NCI-H748 treated with DMSO at 0.1 percent for 48 hours (cell line): ENCODE measurements at places on chromosomes 4 and X.

- no peak for DNase-seq
These were observed 567.8 kb downstream of the TRIML1 start for GRCh38 chr4:188707036-188707435.

DNA sequence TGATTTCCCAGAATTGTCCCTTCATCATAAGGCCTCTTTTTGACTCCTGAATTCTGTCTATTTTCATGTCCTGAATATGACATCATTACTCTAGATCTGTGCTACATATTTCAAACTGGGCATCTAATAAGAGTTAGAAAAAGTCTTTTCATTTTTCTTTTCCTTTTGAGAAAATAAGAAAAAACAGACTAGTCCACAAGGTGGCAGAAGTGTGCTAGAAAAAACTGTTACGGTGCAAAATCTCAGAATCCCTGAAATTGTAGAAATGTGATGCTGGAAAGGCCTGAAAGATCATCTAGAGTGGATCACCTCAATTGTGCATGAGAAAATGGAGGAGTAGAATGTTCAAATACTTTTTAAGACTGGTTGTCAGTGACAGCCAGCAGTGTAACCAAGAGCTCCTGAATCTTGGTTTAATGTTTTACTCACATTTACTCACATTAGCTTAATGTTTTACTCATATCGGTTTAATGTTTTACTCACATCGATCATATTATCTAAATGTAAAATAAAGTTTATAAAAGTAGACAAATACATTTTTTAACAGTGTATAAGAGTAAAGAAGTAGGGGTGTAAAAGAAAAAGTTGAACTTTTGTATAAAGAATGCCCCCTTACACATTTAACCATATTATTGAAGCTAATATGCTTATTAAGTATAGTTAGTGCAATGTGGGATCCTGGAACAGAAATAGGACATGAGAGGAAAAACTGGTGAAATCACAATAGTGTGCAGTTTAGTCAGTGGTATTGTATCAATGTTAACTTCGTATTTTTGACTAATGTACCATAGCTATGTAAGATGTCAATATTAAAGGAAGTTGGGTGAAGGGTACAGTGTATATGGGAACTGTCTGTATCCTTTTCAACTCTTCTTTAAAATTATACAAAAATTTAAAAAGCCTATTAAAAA is 15.2 kb downstream of the ASB11 start:
- DNase-seq: no peak

DNA sequence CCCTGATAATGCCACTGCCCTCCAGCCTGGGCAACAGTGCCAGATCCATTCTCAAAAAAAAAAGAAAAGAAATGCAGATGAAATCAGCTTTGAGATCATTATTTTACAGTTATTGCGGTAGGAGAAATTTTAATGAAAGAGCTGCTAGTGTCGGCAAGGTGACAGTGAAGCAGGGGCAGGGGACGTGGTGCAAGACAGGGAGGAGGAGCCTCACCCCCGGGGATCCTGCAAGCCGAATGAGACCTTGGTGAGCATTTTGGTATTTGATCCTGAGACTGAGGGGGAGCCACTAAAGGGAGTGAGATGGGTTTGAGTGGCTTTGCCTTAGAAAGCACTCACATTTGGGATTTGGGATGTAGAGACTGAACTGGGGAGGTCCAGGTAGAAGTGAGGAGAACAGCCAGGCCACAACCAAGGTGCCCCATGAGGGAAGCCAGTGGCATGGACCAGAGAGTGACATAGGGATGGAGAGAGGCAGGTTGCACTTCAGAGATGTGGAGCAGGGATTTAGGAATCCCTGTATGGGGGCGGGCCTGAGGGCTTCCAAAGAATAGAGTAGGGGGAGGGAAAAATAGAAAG is 23.6 kb downstream of the RBM10 start:
- no peak for DNase-seq

DNA sequence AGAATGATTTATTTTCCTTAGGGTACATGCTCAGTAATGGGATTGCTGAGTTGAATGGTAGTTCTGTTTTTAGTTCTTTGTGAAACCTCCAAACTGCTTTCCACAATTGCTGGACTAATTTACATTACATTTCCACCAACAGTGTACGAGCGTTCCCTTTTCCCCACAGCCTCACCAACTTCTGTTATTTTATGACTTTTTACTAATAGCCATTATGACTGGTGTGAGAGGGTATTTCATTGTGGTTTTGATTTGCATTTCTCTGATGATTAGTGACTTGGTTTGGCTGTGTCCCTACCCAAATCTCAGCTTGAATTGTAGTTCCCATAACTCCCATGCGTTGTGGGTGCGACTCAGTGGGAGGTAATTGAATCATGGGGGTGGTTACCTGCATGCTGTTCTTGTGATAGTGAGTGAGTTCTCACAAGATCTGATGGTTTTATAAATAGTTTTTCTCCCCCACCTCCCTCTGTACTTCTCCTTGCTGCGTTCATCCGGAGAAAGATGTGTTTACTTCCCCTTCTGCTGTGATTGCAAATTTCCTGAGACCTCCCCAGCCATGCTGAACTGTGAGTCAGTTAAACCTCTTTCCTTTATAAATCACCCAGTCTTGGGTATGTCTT is 95.1 kb downstream of the GBA3 start:
- no peak for DNase-seq

DNA sequence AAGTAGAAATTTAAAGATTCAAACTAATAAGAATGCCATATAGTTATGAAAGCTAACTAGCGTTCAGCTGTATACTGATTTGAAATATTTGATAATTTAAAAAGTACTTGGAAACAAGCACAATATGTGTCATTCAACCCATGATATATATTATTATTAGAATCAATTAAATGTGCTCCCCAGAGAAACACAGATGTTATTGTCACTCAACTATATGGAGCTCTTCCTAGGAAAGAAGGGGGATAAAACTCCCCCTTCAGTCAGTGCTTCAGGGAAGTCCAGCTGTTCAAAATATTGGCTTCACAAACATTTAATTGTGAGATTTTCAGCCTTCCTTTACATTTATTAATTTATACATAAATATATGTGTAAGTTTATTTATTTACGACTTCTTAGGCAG is 135.9 kb downstream of the SLC4A4 start:
- no peak for DNase-seq

- DNase-seq: no peak
These were observed 222.1 kb downstream of the TACR3 start for GRCh38 chr4:103497692-103498091.

GRCh38 chr4:19689511-19689910 is 562.2 kb upstream of the SLIT2 start:
- no peak for DNase-seq

GRCh38 chrX:22057667-22058066 is 25.5 kb downstream of the PHEX start:
- DNase-seq: no peak

- DNase-seq: no peak
These were observed 56.2 kb downstream of the CLDN22 start for GRCh38 chr4:183263787-183264386.

GRCh38 chr4:2075987-2076907 is 17.1 kb downstream of the NAT8L start:
- no peak for DNase-seq

- no peak for DNase-seq
These were observed 137.8 kb upstream of the FRG1 start for GRCh38 chr4:189802884-189803283.

DNA sequence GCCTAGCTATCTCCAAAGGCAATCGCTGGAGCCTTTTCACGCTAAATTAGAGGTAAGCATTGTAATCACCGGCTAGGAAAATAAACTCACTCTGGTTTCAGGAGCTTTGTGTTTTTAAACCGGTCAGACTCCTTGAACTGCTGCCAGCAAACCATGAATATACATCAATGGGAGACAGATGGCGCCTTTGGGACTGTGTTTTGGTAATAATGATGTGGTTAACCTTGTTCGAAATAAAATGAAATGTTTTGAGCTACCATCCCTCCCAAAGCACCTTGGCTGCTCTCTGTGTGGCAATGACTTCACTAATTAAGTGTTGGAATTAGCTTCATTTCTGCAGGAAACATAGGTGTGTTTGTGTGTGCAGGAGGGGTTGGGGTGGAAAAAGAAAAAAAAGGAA is 65.3 kb downstream of the CLNK start:
- peak; percentile 98 for DNase-seq

DNA sequence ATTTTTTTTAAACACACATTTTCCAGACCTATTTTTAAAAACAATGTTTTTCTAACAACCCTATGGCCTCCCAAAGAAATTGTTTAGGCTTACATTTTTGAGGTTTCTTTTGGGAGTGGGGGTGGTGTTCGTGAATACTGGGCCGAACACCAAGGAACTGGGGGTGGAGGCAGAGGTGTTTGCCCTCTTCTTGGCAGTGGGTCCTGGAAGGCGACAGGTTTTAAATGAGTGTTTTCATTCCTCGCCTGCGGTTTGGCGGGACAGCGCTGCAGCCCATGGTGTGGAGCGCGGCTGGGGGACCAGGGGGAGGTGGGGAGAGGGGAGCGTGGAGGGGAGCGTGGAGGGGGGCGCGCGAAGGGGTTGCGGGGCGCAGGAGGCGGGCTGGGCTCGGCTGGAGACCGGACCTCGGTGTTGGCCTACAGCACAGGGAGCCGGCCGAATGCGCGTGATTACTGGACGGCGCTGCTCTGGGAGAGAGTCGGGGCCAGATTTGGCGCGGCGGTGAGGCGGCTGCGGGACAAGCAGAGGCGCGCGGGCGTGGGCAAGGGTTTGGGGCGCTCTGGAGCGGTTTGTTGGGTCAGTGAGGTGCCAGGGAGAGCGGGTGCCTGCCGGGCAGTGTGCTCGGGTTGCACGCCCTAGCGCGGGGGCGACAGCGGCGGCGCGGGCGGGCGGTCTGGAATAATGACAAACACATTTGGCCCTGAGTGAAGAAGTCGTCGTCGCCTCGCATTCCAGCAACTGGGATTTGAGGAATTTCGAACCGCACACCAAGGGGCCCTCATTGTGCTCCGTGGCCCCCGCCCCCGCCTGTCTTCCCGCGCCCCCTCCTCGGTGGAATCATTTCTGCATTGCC is 764 bp downstream of the PDGFRA start:
- no peak for DNase-seq

- no peak for DNase-seq
These were observed 772 bp downstream of the EOLA1 start for GRCh38 chrX:149541521-149542047.

DNA sequence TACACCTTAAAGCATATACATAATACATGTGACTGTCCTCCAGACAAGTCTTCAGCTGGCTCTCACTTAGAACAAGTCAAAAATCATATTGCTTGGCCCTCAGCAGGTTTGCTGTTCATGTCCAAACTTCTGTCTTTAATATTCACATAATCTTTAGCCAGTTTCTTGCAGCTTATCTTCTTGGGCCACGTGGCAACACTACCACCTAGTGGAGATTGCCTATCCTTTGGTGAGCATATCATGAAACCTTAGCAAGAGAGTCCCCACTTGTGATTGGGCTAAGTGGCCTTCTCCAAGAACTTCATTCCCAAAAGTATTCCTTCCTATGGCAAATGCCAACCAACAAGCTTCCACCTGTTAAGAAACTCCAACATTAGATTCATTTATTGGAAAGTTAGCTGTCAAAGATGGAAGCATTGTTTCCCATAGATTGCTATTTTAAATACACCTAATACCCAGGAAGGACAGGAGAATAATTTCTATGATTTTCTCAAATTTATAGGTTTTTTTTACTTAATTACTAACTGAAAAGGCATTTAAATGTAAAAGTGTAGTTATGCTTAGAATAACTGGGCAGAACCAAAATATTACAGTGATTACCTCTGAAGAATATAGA is 231.9 kb upstream of the INTU start:
- peak; percentile 3 for DNase-seq

- DNase-seq: no peak
These were observed 93.2 kb downstream of the ARSF start for GRCh38 chrX:3134316-3134945.
